ENCODE measurements at places on chromosomes 1 and 21. TPM values are rescaled to one million over a fixed set of nuclear protein-coding genes. Genes with fewer than 3 reads are reported as not detected.

Gene C1orf94
- not detected for total RNA-seq

Gene RUNX1
- total RNA-seq, result 73.0 TPM

Gene KISS1
- not detected for total RNA-seq

Gene C1orf35
- 24.1 TPM for total RNA-seq

Gene SASS6
- 8.0 TPM for total RNA-seq

Gene GPR25
- 3.1 TPM for total RNA-seq

Gene SERPINC1
- not detected for total RNA-seq

Gene ACOT11
- total RNA-seq, result 0.41 TPM

Gene ZNF593OS
- total RNA-seq, result not detected

GRCh38 chr1:83910461-83910860 lies 88.5 kb downstream of the TTLL7 start:
- no peak for DNase-seq
- no peak overlapping the region for H3K4me3 ChIP-seq
- no peaks in the 10 kb centered on the region for H3K36me3 ChIP-seq
- no peak overlapping the region for H3K27ac ChIP-seq
- H3K4me1 ChIP-seq, result no peaks in the 10 kb centered on the region

GRCh38 chr1:51916587-51917405 lies 38.3 kb upstream of the NRDC start:
- no peak overlapping the region for H3K27ac ChIP-seq
- DNase-seq, result no peak
- no peaks in the 10 kb centered on the region for H3K4me1 ChIP-seq
- H3K27me3 ChIP-seq, result peaks cover 4% of the 10 kb centered on the region
- H3K4me3 ChIP-seq, result no peak overlapping the region

GRCh38 chr1:15123925-15124324 lies 29.6 kb upstream of the TMEM51 start:
- H3K4me3 ChIP-seq, result no peak overlapping the region
- H3K36me3 ChIP-seq, result no peaks in the 10 kb centered on the region
- DNase-seq, result no peak
- no peaks in the 10 kb centered on the region for H3K4me1 ChIP-seq
- no peak overlapping the region for H3K27ac ChIP-seq

DNA sequence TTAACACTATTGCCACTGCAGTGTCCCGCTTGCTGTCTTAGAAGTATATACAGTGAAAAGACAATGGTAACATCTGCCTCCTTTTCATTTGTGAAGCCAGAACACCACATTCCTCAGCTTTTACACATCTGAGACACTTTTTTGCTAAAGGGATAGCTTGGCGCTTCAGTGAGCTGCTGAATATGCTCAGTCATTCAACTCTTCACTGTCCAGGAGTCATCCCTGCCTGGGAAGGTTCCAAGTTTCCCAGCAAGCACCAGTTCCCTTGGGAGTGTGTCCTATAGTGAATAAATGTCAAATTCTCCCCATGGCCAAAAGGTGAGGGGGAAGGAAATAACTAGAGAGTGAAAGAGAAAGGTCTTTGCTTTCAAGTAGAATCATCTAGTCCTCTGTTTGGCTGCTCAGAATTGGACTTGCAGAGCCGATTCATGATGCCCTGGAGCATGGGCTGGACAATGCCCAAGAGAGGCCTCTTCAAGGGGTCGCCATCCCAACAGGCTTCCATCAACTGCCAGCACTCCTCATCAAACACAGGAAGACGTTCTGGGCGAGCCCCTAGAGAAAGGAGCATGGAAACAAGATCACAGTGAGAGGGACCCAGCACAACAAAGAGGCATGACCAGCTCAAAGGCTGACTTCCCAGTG lies 25.5 kb upstream of the RBBP5 start:
- no peak overlapping the region for H3K27ac ChIP-seq
- no peaks in the 10 kb centered on the region for H3K27me3 ChIP-seq
- no peaks in the 10 kb centered on the region for H3K4me1 ChIP-seq

- no peak overlapping the region for H3K27ac ChIP-seq
- peaks cover 4% of the 10 kb centered on the region for H3K36me3 ChIP-seq
- H3K4me1 ChIP-seq, result peaks cover 11% of the 10 kb centered on the region
Observed at GRCh38 chr1:65063025-65063424, 85.0 kb upstream of the AK4 start.

DNA sequence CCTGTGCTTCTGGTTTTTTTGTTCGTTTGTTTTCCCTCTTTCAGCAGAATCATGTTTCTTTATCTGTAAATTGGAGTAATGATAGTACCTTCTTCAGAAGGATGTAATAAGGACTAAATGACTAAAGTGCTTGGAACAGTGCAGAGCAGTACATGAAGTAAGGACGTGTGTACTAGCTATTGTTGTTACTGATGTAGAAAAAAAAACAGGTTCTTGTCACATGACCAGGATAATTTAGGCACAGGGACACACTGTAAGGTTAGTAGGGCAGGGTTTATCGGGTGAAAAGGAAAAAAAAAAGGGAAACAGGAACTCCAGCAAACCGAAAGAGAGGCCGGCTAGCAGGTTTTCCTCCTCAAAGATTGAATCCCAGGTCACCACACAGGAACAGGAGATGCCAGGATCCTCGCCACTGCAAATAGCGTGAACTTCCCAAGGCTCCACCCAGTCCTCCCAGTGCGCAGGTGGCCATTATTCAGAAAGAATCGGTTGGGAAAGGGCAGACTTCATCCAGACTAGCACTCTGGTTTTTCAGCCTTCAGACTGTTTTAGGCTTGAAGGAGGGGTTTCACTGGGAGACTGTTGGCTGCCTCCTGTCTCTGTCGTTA lies 63.8 kb upstream of the PRRC2C start:
- H3K4me1 ChIP-seq, result no peaks in the 10 kb centered on the region
- no peaks in the 10 kb centered on the region for H3K36me3 ChIP-seq
- no peak overlapping the region for H3K4me3 ChIP-seq
- H3K27me3 ChIP-seq, result no peaks in the 10 kb centered on the region
- no peak overlapping the region for H3K27ac ChIP-seq

GRCh38 chr21:27759091-27759659 lies 792.3 kb upstream of the ADAMTS5 start:
- H3K4me1 ChIP-seq, result no peaks in the 10 kb centered on the region
- no peak overlapping the region for H3K4me3 ChIP-seq
- no peak overlapping the region for H3K27ac ChIP-seq
- no peak for DNase-seq
- H3K36me3 ChIP-seq, result no peaks in the 10 kb centered on the region

DNA sequence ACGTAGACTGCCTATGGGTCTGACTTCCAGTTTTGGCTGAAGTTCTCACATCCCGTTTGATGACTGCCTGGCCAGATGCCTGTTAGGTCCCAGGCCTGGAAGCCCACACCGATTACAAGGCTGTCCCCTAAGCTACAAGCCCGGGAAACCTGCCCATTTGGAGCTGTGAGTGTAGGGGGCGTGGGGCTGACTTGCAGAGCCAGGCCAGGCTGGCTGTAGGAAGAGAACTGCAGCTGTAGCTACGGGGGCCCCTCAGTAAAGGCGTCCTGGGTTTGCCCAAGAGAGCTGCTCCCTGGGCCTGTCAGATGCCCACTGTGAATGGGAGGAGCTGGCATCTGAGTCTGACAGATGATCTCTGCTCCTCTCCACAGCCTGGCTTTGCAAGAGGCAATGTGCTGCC lies 199.7 kb downstream of the CAMTA1 start:
- H3K4me1 ChIP-seq, result no peaks in the 10 kb centered on the region
- no peak overlapping the region for H3K27ac ChIP-seq
- H3K4me3 ChIP-seq, result no peak overlapping the region
- no peak for DNase-seq
- H3K36me3 ChIP-seq, result no peaks in the 10 kb centered on the region

GRCh38 chr1:184390889-184391288 lies 4.1 kb downstream of the C1orf21 start:
- peaks cover 17% of the 10 kb centered on the region for H3K4me1 ChIP-seq
- H3K4me3 ChIP-seq, result no peak overlapping the region
- H3K27me3 ChIP-seq, result peaks cover 7% of the 10 kb centered on the region
- no peaks in the 10 kb centered on the region for H3K36me3 ChIP-seq

DNA sequence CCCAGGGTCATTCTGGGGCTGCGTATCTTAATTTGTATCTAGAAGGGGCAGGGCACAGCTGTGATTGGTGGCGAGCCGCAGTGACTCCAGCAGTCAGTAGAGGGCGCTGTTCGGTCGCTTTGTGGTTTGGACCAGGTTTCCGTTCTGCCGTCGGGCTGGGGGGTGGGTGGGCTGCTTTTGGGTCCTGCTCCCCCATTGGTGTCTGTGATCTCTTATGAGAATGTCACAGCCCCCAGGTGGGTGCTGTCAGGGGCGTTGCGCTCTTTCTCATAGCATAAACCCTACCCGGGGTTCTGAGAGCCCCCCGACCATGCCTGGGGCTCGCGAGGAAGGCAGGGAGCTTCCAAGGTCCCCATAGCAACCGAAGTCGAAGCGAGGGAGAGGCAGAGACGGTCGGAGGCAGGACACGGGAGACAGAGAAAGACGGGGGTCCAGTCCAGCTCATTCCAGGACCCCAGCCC lies 5.4 kb downstream of the TFF3 start:
- H3K27ac ChIP-seq, result no peak overlapping the region
- no peaks in the 10 kb centered on the region for H3K36me3 ChIP-seq
- DNase-seq, result peak; percentile 75
- no peak overlapping the region for H3K4me3 ChIP-seq

GRCh38 chr1:193406901-193407300 lies 220.5 kb upstream of the B3GALT2 start:
- no peaks in the 10 kb centered on the region for H3K27me3 ChIP-seq
- no peak overlapping the region for H3K4me3 ChIP-seq
- DNase-seq, result peak; percentile 62
- no peak overlapping the region for H3K27ac ChIP-seq
- H3K36me3 ChIP-seq, result no peaks in the 10 kb centered on the region

GRCh38 chr1:154849645-154850131 lies 20.4 kb downstream of the KCNN3 start:
- DNase-seq, result no peak
- H3K4me1 ChIP-seq, result no peaks in the 10 kb centered on the region
- no peaks in the 10 kb centered on the region for H3K36me3 ChIP-seq
- H3K4me3 ChIP-seq, result no peak overlapping the region

Data from B cell (primary cell).